ENCODE measurements at places on chromosomes 5 and 9.

- DNase-seq, result no peak
These were observed 10.3 kb downstream of the WHRN start for GRCh38 chr9:114494776-114495569.

- DNase-seq, result no peak
These were observed 23.8 kb upstream of the DAB2 start for GRCh38 chr5:39448506-39449128.

DNA sequence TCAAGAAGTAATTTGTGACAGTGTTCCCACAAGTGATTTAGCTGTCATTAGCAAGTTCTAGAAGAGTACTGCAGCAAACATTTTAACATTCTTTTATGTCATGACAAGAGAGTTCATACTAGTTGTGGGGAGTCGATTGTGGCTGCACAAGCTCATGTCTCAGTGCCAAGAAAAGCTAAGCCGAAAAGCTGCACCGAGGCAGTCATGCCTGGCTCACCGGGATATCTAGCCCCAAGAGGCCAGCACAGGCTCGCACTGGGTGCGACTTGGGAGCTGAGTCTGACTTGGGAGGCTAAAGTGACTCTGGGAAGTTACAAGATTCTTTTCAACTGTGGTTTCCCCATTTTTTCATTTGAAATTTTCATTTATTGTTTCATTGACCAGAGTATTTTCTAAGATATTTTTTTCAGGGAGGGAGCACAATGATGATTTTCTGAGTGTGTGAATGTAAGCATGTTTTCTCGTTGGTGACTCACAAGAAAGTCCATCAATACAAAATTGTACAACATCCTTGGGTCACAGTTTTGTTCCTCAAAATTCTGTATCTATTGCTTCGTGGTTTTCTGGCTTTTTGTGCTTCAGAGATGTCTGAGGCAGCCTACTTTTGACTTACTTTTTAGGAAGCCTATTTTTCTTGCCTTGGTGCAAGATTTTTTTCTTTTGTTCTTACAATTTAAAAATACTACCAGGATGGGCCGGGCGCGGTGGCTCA is 18.7 kb downstream of the CAST start:
- no peak for DNase-seq

DNA sequence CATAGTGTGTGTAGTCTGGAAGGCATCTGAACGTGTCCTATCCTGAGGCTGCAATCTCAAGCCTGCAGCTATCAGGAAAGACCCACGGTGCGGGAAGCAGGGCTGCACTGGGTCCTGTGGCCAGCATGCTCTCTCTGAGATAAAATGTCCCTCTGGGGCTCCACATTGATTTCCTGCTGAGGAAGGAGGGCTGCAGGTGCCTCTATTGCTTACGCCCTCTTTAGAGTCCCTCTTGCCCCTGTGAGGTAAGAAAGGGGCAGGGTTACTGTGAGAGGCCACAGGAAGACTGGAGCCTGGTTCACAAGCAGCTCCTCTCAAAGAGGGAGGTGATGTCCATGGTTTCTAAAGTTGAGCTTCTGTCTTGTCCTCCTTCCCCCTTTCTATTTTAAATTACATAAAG is 299.9 kb upstream of the RFX3 start:
- DNase-seq, result no peak

GRCh38 chr9:99249619-99250018 is 27.5 kb downstream of the SEC61B start:
- no peak for DNase-seq

DNA sequence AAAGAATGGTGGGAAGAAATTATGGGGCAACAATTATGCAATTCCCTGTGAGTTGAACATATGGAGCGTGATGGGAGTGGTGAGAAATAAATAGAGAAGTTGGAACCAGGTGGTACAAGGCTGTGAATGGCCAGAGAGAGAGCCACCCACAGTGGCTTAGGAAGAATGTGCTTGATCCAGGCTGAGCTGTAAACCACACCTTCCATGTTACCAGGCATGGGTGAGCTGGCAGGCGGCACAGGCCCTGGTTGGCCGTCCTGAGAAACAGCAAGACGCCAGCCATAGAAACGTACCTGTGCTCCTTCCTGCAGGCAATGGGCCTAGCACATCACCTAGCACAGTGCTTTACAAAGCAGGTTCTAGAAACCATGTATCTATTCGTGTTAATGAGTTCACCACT is 74.3 kb downstream of the EPB41L4B start:
- DNase-seq, result no peak

DNA sequence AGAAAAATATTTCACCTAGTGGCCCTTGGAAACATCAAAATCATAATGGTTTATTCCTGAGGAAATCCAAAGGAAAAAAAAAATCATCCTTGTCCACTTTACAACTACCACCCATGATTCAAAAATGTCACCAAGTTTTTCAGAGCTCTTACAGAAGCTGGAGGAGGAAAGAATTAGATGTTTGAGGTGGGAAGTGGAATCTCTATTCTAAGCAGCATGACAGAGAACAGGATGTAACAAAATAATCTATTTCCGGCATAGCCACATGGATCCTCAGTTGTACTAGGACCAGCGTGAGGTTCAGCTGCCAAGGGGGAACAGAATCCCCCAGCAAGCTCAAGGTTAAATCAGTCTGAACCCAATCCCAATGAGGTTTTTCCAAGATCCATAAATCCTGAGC is 40.2 kb downstream of the FBXW11 start:
- DNase-seq, result no peak

- DNase-seq, result no peak
These were observed 93.8 kb downstream of the PSD2 start for GRCh38 chr5:139889410-139889809.

GRCh38 chr9:125829743-125830142 is 82.6 kb downstream of the PBX3 start:
- no peak for DNase-seq

- DNase-seq, result peak; percentile 38
These were observed 370.3 kb downstream of the ARHGEF28 start for GRCh38 chr5:73996151-73996755.

GRCh38 chr9:112854657-112855056 is 36.0 kb downstream of the SLC46A2 start:
- no peak for DNase-seq

DNA sequence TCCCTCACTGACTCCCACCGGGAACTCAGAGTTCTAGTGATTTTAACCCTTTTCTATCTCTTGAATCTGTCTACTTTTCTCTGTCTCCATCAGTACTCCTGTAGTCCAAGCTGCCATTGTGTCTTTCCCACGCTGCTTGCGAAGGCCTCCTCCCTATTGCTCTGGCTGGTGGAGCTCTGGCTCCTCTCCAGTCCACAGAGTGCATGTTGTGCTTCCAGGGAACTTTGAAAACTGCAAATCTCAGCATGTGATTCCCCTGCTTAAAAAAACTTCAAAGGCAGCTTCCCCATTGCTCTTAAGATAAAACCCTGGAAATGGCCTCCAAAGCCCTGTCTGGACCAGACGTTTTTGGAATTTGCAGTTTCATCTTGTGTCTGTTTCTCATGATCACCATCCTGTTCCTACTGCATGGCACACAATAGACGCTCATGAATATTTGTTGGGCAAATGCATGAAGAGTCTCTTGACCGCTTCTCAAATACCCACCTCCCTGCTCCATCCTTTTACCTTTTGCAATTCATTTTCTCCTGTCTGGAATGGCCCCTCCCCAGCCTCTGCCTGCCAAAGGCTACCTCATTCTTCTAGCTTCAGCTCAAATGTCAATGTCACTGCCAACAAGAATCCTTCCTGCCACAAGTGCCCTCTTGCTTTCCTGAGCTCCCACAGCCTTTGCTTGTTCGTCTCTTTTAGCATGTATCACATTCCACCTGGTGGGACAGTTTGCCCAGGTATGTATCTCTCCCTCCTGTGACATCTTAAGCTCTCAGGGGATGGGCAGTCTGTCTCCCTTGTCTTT is 293.2 kb downstream of the ARHGAP26 start:
- no peak for DNase-seq

DNA sequence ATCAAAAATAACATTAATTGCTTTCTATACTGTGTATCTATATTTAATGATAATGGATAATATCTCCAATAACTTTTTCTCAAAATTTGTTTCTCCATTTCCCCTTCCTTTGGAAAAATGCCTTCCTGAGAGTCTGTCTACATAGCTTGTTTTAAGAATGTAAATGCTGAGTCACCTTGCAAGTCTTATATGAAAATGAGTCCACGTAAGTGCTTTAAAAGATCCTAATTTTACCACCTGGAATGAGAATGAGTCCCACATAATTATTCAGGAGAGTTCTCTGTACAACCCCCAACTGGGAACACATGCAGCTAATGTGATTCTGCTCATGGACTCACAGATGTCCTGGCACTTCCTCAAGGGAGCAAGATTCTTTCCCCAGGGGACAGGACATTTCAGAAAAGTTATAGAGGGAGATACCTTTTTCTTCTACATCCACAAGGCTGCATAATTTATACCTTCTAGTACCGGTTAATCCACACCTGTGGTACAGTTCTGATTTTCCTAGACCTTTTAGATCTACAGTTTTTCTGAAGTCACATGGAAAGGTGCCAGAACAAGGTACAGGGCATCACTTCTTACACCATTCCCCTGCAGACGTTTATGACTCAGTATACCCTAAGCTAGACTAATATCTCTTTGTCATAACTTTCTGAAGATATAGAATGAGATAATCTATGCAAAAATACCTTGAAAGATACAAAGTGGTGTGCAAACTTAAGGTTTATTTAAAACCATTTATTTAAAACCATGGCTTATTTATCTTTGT is 314.1 kb downstream of the CETN3 start:
- DNase-seq, result no peak

GRCh38 chr9:120904978-120905301 is 21.7 kb downstream of the TRAF1 start:
- no peak for DNase-seq

DNA sequence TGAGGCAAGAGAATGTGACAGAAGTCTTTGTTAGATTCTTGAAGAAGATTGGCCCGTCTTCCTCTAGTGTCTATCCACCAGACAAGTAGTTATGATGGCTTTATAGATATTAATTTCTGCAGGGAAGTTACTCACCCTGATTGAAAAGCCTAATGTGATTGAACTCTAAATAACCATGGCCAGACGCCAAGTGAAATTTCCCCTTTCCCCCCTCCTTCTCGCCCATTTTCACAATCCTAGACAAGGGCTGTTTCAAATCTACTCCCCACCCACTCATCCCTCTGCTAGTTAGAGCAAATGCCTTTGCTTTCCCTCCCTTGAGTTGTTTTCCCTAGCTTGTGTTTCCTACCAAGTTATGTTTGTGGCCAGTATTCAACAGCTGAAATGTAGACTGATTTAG is 182.5 kb downstream of the TMEM167A start:
- no peak for DNase-seq

DNA sequence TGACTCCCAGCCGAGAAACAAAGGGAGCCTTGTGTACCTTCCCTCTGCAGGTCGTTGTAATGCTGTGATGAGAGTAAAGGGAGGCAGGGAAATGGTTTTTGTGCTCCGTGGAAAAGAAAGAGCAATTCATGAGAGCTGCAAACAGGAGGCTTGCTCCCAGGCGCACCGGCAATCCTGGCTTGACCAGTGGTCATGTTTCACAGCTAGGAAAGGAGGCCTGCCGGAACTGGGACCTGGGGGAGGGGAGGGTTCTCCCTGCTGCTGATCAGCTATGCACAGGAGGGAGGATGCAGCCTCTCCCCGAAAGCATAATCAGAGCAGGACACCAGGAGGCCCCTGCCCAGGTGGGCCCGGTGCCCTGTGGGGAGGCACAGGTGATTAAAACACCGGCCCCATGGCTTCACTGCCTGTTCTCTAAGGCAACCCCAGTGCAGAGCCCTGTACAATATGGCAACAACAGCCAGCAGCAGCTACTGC is 131.3 kb downstream of the ZDHHC21 start:
- no peak for DNase-seq

GRCh38 chr5:153809166-153809565 is 229.5 kb downstream of the FAM114A2 start:
- no peak for DNase-seq

- no peak for DNase-seq
These were observed 75.1 kb downstream of the HRH2 start for GRCh38 chr5:175733017-175733416.

- no peak for DNase-seq
These were observed 32.4 kb upstream of the CEP120 start for GRCh38 chr5:123455640-123456039.

GRCh38 chr5:137894586-137894985 is 5.3 kb downstream of the PKD2L2 start:
- no peak for DNase-seq

DNA sequence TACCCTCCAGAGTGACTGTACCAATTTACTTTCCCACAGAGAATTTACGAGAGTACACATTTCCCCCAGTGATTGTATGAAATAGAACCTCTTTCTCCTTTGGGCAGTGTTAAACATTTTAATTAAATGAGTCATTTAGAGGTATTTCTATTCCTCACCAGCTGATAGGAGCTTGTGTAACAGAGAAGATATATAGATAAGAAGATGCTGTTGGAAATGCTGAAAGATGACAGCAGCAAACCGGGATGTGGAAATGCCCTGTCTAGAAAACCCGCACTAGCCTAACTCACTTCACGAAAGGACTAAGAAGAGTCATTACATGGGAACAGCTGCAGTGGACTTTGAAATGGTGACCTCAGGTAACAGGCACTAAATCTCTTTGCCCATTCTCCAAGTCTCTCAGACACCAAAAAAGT is 68.3 kb downstream of the LPAR1 start:
- no peak for DNase-seq

DNA sequence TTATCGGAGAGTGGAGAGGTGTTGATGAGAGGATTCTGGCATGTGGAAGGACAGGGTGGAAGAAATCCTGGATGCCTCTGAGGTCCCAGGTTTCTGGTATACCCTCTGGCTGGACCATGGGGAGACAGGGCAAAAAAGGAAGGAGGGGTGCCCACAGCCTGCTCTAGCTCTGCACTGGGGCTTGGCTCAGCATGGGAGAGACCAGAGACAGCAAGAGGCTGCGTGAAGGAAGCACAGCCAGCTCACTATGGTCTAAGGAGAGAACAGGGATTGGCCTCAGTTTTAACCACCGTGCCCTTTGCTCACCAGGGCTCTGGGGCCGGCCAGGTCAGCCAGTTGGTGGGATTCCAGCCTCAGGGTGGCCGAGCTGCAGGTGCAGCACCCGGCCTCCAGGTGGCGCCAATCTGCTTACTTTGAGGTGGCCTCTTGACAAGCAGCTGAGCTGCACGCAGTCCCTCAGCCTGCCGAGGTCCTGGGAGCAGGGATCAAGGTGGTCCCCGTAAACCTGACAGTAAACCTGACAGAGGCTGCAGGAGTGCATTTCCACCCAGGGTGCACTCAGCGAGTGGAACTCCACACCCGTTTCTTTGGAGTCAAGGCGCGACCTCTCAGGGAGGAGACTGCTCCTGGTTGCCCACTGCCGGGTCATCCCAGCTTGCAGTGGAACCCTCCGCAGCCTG is 25.0 kb upstream of the SPTLC1 start:
- no peak for DNase-seq

DNA sequence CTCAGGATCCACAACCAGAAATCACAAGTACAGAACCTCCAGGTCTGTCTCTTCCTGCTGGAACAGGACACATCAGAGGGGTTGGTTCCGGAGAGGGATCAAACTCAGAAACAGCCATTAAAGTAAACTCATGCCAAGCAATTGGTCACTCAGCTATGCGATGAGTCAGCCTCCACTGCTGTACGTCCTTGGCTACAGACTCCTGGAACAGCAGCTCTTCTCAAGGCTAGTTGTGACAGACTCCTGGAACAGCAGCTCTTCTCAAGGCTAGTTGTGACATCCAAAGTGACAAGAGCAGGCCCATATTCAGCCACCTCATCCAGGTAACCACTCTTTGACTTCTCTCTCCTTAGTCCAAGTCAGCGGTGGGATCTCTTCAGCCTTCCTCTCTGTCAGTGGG is at the start of gene SPINK13:
TSS of gene SPINK13 (plus strand) at position 229 of the 400 bp plus-strand sequence. CDS start 1,279 bp downstream, outside the sequence.
- no peak for DNase-seq
